ENCODE measurements at places on chromosomes 2 and 18. TPM values are rescaled to one million over a fixed set of nuclear protein-coding genes. Genes with fewer than 3 reads are reported as not detected.

DNA sequence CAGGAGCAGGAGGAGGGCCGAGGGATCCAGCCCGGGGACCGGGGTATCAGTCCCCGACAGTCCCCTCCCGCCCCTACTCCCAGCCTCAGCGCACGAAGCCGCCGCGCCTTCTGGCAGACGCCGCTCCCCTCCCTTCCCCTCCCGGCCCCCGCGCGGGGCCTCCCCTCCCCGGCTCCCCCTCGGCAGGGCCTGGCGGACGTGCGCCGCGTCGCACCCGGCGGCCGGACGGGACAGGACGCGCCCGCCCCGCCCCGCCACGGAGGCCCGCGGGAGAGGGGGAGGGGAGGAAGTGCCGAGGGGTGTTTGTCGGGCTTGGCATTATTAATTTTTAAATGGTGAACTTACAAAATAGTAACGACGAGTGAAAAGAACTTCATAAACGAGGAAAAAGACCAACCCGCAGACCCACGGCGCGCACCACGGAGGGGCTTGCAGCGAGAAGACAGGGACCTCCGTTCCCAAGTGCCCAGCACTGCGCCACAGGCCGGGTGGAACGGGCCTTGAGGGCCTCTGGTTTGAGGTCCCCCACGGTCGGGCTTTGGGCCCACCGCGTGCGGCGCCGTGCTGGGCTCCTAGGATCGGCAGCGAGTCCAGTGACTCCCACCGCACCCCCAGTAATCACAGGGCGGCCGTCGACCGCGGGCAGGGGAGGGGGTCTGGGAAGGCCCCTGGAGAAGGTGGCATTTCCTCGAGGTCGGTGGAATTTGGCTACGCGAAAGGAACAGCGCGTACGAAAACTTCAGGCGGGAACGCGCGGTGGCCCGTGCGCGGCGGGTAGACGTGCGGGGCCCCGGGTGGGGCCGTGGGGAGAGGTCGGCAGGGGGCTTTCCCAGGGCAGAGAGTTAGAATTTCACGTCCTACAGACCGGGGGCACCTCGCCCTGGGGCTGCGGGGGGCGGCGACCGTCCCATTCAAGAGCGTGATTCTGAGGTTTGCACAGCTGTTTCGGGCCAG lies 954 bp upstream of the CTDSP1 start:
- H3K4me1 ChIP-seq, result peaks cover 12% of the 10 kb centered on the region
- H3K27ac ChIP-seq, result peak overlapping the region; percentile 99
- H3K36me3 ChIP-seq, result peaks cover 11% of the 10 kb centered on the region
- H3K27me3 ChIP-seq, result no peaks in the 10 kb centered on the region
- H3K4me3 ChIP-seq, result peak overlapping the region; percentile 89

- no peak overlapping the region for H3K27ac ChIP-seq
- no peak overlapping the region for H3K4me3 ChIP-seq
- no peaks in the 10 kb centered on the region for H3K36me3 ChIP-seq
- H3K27me3 ChIP-seq, result no peaks in the 10 kb centered on the region
Measured at GRCh38 chr2:57674025-57674424, 372.6 kb upstream of the VRK2 start.

DNA sequence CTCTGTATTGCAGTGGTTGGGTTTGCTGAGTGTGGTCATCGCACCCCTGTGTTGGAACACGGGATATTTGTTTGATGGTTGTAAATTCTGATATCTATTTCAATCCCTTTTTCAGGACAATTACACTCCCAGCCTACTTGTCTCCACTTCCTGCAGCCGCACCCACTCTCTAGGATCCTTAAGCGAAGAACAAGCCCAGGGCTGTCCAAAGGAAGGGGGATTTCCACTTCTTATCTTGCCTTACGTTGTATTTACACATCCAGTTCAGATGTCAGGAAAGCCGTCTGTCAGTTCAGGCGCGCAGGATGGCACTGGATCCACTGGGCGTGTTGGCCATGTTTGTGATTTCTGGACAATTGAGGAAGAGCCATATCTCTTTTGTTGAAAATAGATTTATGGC lies 834.5 kb upstream of the SALL3 start:
- no peak for DNase-seq
- no peaks in the 10 kb centered on the region for H3K4me1 ChIP-seq
- H3K27ac ChIP-seq, result no peak overlapping the region
- no peak overlapping the region for H3K4me3 ChIP-seq
- no peaks in the 10 kb centered on the region for H3K27me3 ChIP-seq

GRCh38 chr2:55966401-55967118 lies 43.0 kb upstream of the EFEMP1 start:
- H3K27me3 ChIP-seq, result no peaks in the 10 kb centered on the region
- no peak overlapping the region for H3K4me3 ChIP-seq
- H3K36me3 ChIP-seq, result no peaks in the 10 kb centered on the region
- no peaks in the 10 kb centered on the region for H3K4me1 ChIP-seq

DNA sequence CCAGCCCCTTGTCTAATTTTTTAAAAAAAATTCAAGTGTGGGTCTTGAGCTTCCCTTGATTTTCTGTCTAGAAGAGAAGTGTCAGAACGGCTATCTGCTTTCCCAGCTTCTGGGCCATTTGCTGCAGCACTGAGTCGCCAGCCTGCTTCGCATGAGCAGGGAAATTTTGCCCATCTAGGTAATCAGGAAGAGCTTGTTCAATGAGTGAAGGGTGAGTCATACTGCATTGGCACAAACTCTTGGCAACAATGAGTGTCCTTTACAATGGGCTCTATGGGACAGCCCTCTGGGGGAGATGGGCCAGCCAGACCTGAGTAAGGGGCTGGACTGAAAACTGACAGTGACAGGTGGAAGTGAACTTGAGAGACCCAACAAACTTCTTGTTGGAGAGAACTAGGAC lies 2.4 kb upstream of the RNF144A start:
- H3K4me3 ChIP-seq, result no peak overlapping the region
- no peak overlapping the region for H3K27ac ChIP-seq
- no peak for DNase-seq
- H3K4me1 ChIP-seq, result no peaks in the 10 kb centered on the region
- no peaks in the 10 kb centered on the region for H3K27me3 ChIP-seq

DNA sequence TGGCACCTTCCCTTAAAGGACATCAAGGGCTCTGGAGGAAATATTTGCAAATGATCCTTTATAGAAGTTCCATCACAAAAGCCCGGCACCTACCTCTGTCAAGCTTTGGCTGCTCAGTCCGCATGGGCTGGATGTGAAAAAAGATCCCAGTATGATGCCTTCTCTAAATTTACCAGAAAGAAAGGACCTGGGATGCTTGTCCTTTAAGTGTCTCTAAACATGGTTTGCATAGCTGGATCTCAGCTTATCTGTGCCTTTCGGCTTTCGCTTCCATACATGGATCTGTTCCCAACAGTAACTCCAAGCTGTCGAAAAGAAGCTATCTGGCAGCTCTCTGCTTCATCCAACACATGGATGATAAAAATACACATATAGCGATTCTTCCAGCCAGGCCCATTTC lies 60.4 kb upstream of the SLC8A1 start:
- H3K4me1 ChIP-seq, result no peaks in the 10 kb centered on the region
- no peaks in the 10 kb centered on the region for H3K36me3 ChIP-seq
- H3K27ac ChIP-seq, result peak overlapping the region; percentile 72
- no peaks in the 10 kb centered on the region for H3K27me3 ChIP-seq
- DNase-seq, result peak; percentile 16

The MAP3K19 gene
- total RNA-seq, result not detected
